Stimulated activated CD8-positive, alpha-beta memory T cell treated with anti-CD3 and anti-CD28 coated beads, Interleukin-7, amount 100 ng/mL, for 4 hours (primary cell): ENCODE measurements at places on chromosomes 13 and 19.

DNA sequence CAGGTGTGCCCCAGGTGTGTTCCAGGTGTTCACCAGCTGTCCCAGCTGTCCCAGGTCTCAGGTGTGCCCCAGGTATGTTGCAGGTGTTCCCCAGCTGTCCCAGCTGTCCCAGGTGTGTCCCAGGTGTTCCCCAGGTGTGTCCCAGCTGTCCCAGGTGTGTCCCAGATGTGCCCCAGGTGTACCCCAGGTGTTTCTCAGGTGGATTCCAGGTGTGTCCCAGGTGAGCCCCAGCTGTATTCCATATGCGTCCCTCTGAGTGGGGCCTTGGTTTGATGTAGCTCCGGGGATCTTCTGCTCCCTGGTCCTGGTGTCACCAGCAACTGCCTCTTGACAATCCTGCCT lies 719 bp upstream of the GRK1 start:
- no peak for DNase-seq

GRCh38 chr19:734716-735115 lies 16.2 kb upstream of the MISP start:
- DNase-seq, result no peak

GRCh38 chr19:12890787-12891552 lies at the start of gene GCDH:
GCDH (plus strand) TSS chr19:12891160; CDS start chr19:12891305, 145 bp downstream.
- peak; percentile 95 for DNase-seq

DNA sequence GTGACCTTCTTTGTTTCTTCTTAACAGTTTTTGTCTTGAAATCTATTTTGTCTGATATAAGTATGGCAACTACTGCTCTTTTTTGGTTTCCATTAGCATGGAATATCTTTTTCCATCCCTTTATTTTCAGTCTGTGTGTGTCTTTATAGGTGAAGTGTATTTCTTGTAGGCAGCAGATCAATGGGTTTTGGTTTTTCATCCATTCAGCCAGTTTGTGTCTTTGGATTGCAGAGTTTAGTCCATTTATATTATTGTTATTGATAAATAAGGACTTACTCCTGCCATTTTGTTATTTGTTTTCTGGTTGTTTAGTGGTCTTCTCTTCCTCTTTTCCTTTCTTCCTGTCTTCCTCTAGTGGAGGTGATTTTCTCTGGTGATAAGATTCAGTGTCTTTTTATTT lies 54.4 kb downstream of the ZNF136 start:
- DNase-seq, result no peak

GRCh38 chr13:43874504-43875092 lies 4.9 kb downstream of the CCDC122 start:
- no peak for DNase-seq

- DNase-seq, result peak; percentile 42
These were observed 4.0 kb upstream of the GRIN3B start for GRCh38 chr19:996051-996838.

DNA sequence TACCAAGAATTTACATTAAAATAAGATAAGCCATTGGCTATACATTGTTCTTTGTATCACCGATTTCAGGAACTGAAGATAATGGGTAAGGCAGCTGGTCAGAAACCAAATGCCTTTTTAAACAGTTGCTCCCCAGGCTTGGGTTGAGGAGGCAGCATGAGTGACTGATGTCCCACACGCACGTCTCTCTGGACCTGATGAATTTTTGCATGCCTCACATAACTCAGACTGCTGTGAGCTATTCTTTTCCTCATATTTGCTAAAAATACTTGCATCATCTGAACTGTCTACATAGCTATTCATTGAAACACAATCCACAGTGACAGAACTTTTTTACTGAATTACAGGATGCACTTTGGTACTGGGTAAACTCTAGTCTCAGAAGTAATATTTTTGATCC lies 123.6 kb upstream of the MAB21L1 start:
- no peak for DNase-seq

GRCh38 chr13:98626298-98626935 lies 49.5 kb upstream of the STK24 start:
- DNase-seq, result no peak
